ENCODE measurements at places on chromosomes 5 and 9. TPM values are rescaled to one million over a fixed set of nuclear protein-coding genes. Genes with fewer than 3 reads are reported as not detected.

Gene ARL14EPL
- total RNA-seq = not detected

Gene AGXT2
- total RNA-seq = not detected

Gene FOXD4
- total RNA-seq = 0.22 TPM

Gene ARHGEF37
- total RNA-seq = 0.44 TPM

Gene CDH10
- not detected for total RNA-seq

Gene PCDHAC1
- not detected for total RNA-seq

Gene HCN1
- total RNA-seq = under 0.01 TPM

Gene RNF183
- not detected for total RNA-seq

Gene ZNF300
- total RNA-seq = 4.4 TPM

Gene FBXO4
- total RNA-seq = 12.5 TPM

Gene TBCA
- total RNA-seq = 69.4 TPM

Gene SETX
- total RNA-seq = 125 TPM

Gene PCDHGA1
- total RNA-seq = 0.88 TPM

All from placental pericyte (primary cell).